ENCODE measurements at places on chromosomes 6 and 20.

- DNase-seq, result no peak
Measured at GRCh38 chr6:158026901-158027589, 45.4 kb downstream of the SYNJ2 start.

GRCh38 chr6:158674342-158675131 is 24.7 kb downstream of the SYTL3 start:
- DNase-seq, result no peak

- DNase-seq, result no peak
Measured at GRCh38 chr6:17470938-17471327, 77.5 kb downstream of the CAP2 start.

DNA sequence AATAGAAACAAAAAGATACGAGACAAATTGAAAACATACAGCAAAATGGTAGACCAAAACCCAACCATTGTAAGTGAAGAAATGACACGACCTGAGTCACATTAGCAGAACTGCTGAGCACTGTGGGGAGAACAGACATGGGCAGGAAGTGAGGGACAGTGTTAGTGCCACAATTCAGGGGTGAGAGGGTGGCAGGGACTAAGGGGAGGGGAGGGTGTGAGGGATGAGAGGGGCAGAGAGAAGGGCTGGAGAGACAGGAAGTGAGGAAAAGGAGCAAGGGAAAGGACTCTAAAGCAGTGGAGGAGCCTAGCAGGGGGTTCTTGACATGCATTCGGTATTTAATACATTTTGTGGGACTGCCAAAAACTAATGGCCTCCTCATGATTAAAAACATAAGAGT is 45.0 kb upstream of the TRIM26 start:
- no peak for DNase-seq

GRCh38 chr6:135360222-135360621 is 137.3 kb downstream of the AHI1 start:
- no peak for DNase-seq

GRCh38 chr20:47785854-47786764 is 828 bp upstream of the SULF2 start:
- DNase-seq, result no peak

DNA sequence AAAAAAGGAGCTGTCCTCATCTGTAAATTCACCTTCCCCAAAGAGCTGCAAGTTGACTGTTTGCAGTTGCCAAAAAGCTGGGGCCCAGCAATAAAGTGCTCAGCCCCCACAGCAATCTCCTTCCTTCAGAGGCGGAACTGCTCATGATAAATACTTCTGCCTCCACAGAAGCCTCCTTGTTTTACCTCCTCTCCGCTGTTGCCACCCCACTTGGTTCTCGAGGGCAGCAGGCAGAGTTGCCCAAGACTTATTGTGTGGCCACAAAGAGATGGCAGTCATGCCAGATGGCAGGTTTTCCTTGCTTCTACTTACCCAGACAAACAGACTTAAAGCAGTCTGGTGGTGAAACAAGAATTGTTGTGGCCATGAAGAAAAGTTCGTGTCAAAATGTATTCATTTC is 66.3 kb downstream of the SLX4IP start:
- DNase-seq, result no peak

All from SHP77 (cell line).